Mammary epithelial cell (primary cell): ENCODE measurements at places on chromosomes 2 and 18. TPM values are rescaled to one million over a fixed set of nuclear protein-coding genes. Genes with fewer than 3 reads are reported as not detected.

GRCh38 chr18:42586601-42587000 is 528.9 kb downstream of the RIT2 start:
- DNase-seq: no peak

NOP58 gene
- total RNA-seq: 50.3 TPM

NAT8 gene
- total RNA-seq: not detected

- no peak for DNase-seq
Observed at GRCh38 chr18:6929370-6930102, 188.1 kb downstream of the LAMA1 start.

DNA sequence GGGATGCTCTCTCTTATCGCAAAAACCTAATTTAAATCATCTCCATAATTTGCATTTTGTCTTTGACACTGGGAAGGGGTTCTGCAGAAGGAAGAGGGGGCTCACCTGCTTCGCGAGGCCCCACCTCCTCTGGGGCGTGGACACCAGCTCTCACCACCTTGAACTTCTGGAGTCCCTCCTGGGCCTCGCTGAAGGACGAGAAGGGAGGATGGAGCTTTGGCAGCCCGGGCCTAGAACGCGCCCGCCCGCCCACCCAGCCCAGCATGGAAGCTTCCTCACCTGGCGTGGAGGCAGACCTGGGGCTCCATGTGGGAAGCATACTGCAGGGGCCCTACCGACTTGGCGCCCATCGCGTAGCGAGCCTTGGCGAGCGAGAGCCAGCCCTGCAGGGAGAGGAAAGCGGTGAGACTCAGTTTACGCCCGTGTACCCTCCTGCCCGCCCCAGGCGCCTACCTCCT is 1.1 kb upstream of the IMP4 start:
- DNase-seq: no peak

DNA sequence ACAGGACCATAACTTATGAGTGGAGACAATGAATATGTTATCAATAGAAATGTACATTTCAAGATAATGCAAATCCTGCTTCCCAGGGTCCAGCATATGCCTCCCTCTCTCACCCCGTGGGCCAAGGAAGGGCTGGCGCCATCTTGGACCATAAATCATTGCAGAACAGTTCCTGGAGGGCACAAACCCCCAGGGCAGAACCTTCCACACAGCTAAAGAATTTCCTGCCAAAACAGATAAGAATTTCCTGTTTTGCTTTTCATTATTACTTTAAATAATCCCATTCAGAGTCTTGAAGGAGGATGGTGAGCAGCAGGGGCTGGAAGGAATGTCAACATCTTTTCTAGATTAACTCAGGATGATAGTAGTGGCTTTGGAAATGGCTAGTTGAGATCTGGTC is 53.7 kb downstream of the EHD3 start:
- DNase-seq: no peak

- DNase-seq: no peak
Observed at GRCh38 chr2:231966886-231967285, 5.4 kb downstream of the DIS3L2 start.

GRCh38 chr18:67154979-67155378 is 361.5 kb downstream of the DSEL start:
- DNase-seq: no peak

GRCh38 chr2:187566266-187566665 is 12.0 kb upstream of the TFPI start:
- DNase-seq: no peak

DNA sequence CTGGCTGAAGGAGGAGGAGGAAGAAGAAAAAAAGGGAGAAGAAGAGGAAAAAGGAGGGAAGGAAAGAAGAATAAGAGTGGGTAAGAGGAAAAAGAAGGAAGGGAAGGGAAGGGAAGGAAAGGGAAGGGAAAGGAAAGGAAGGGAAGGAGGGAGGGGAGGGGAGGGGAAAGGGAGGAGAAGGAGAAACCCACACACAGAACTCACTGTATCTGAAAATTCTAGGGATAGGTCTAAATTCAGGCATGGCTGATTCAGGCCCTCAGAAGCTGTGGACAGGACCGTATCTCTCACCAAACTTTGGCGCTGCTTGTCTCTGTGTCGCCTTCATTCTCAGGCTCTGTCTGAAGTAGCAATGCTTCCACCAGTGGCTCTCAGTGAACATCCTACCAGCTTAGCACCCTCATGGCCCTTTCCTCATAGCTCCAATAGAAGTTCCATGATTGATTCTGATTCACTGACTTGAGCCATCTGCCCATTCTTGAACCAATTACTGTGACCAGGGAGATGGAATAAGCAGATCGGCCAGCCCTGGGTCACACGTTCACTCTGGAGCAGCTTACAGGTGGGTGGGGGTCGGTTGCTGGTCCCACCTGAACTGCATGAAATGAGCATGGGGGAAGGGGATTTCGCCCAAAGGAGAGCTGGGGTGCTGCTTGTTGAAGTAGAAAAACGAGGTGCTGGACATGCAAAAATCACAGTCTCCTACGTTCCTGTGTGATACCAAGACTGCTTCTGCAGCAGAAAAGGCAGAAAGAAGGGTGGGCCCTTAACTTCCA is 59.7 kb downstream of the TTC32 start:
- no peak for DNase-seq

GRCh38 chr2:175525975-175526374 is 344.5 kb upstream of the ATP5MC3 start:
- no peak for DNase-seq

DNA sequence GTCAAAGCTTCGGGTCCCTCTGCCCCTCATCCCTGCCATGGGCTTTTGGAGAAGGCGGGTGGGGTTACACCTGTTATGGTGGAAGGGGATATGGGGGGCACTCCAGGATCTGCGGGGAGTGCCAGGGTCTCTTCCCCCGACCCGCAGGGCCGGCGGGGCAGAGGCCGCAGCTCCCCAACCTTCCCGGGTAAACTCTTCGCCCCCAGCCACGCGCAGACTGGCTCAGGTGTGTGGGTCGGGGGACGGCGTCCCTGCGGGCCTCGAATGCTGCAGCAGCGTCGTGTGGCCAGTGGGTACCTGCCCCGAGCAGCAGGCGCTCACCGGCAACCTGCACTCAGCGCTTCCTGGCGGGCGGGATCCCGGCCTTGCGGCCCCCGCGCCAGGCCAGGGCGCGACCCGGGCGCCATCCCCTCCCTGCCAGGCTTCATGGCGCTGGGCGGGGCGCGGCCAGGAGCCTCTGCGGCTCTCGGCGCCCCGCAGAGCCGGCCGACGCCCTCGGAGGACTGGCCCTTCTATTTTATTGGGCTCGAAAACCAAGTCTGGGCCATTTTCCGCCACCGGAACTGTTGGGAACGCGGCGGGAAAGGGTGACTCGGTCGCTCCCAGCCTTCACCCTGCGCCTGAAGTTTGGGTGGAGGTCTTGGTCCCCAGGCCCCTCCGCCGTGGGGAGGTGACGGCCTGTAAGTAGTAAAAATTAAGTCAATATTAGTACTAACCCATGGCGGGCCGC is 4.5 kb downstream of the GBX2 start:
- DNase-seq: no peak

GRCh38 chr2:219249203-219249980 is 3.7 kb upstream of the TUBA4B start:
- peak; percentile 92 for DNase-seq

- no peak for DNase-seq
Observed at GRCh38 chr2:182606728-182607681, 109.1 kb upstream of the DNAJC10 start.

- no peak for DNase-seq
Observed at GRCh38 chr2:232231554-232231953, 147.0 kb upstream of the ALPP start.

DNA sequence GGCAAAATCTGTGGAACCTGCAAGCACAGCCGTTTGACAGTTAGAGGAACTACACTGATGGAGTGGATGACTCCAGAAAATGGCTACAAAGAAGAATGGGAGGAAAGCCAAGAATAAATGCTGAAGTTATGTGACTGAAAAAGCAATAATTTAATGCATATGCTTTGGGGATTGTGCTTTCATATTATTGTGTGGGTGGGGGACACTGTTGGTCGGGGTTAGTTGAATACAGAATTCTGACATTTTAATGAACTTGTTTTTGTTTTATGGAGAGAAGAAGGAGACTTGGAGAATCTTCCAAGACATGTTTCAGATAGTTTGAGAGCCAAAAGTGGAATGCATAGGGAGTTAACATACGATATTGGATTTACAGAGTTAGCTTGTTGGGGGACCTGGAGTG is 68.5 kb downstream of the NRP2 start:
- no peak for DNase-seq

DNA sequence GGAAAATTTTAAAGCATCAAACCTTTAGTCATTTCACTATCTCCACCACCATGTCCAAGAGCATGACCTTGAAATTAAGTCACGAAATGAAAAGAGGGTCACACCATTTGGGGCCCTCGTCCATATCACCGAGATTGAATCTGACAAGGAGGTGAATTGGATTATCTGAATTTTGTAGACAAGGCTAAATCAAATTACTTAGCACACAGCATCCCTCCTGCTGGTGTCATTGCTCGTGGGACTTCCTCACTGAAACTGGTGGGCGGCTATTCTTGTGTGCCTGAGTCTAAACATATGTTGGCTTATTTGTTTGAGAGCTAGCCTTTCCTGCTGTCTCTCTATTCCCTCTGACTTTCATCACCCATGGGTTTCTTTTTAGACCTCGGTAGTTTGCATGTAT is 64.6 kb upstream of the CNGA3 start:
- no peak for DNase-seq

IL36A gene
- total RNA-seq: not detected

GRCh38 chr2:18171191-18172139 is 293.0 kb downstream of the KCNS3 start:
- no peak for DNase-seq

- DNase-seq: peak; percentile 13
Observed at GRCh38 chr2:27083410-27084296, 2.9 kb upstream of the KHK start.

DNA sequence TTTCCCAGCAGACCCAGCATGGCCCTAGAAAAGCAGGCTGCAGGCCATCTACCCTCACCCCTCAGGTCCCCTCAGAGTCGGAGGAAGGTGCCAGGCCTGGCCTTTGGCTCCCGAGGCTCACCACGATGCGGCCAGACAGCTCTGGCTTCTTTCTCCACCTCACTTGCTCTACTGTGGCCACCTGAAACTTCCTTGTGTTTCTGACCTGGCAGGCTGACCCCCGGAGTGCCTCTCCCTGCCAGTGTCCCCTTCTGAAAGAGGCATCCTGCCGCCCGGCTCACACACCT is 375.0 kb upstream of the HS6ST1 start:
- DNase-seq: no peak

DNA sequence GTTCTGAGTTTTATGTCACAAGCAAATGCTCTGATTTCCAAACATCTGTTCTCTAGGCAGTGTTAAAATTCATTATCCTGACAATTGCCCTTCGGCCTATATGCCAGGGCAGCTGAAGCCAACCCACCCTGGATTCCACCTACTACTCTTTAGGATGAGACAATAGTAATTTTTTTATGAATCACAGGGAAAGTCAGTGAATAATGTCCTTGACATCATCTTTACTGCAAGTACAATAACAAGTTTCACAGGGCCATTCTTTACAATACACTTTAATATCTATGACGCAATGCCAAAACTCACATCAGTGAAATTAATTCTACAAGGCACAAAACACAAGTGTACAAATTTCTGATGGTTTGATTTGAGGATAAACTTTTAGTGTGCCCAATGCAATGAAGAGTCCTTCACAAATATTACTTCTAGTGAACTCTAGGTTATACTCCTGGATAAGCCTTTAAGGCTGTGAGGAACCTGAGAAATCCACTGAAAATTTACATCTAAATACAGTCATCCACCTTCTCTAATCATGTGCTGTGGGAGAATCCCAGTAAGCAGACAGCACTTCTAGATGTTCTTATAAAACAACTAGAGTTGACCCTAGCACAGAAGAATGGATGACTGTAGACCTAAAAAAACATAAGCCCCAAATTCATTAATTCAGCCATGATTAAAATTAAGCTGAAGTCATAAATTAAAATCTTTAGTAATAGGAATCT is 77.3 kb upstream of the CTLA4 start:
- peak; percentile 65 for DNase-seq

- DNase-seq: peak; percentile 77
Observed at GRCh38 chr2:208363485-208363884, 43.1 kb upstream of the PTH2R start.

NTSR2 gene
- total RNA-seq: not detected

- no peak for DNase-seq
Observed at GRCh38 chr2:222318712-222319585, 20.2 kb upstream of the PAX3 start.

INHBB gene
- 0.67 TPM for total RNA-seq
